Effector CD4-positive, alpha-beta T cell (primary cell): ENCODE measurements at places on chromosomes 1 and 21.

DNA sequence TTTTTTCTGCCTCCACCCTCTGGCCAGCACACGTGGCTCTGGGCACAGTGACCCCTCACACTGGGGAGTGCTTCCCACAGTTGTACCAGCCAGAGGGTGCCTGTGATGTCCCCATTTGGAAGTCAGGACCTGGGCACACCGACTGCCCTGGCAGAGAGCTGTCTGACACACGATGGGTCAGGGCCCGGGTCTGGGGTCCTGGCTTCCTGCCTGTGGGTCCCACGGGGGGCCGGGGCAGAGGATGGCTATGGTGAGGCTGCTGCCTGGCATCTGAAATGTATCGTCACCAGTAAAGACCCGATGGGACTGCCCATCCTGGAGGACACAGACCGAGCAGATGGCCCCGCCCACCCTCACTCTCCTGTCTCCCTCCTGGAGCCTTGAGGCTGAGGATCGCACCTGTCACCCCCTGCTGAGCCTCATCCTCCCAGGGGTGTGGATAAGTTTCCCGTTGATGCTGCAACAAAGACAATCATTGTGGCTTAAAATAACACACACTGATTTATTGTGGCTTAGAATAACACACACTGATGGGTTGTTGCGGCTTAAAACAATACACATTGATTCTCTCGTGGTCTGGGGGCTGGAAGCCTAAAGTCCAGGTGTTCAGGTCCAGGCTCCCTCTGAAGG, 88.8 kb upstream of the TTC34 start:
- no peak for DNase-seq

GRCh38 chr1:160858097-160858496, 4.6 kb downstream of the CD244 start:
- no peak for DNase-seq

DNA sequence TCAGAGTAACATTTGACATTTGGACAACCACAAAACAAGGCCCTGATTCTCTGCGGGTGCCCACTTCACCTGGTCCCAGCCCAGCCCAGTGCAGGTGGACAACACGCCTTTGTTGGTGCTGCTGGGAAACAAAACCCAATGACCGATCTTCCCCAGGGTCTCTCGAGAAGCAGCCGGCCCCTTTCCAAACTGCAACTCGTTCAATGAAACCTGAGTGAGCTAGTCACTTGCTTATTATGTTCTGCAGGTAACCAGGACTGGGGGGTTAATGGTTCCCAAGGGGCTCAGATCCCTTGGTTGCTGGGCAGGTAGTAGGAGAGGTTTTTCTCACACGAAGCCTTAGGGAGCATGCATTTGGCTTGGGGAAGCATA, 42.9 kb downstream of the ABCG1 start:
- DNase-seq: no peak

DNA sequence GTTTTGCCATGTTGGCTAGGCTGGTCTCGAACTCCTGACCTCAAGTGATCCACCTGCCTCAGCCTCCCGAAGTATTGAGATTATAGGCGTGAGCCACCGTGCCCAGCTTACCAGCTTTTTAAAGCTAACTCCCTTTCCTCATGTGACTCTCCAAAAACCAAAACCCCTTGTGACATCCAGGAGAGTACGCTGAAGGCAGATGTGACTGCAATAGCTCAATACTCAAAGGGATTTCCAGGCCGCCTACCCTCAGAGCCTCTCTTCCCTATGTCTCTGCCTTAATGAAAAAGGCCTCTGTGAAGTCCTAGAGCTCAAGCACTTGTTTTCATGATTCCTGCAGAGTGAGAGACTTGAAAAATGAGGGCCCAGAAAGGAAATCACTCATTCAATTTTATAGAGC, 82.6 kb downstream of the TEX35 start:
- DNase-seq: no peak

GRCh38 chr1:10204003-10204642, 6.2 kb upstream of the KIF1B start:
- no peak for DNase-seq

DNA sequence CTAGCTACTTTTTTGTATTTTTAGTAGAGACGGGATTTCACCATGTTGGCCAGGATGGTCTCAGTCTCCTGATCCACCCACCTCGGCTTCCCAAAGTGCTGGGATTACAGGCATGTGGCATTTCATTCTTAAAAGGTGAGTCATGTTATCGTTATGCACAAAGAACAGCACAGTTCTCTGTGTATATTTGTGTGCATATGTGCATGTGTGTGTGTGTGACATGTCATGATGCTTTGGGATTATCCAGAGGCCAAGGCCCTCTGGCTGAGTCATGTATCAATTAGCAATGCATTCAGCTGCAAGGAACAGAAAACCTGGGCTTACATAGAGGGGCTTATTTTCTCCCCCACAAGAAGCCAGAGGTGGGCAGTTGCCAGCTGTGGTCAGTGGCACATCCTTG, 301.7 kb upstream of the KAZN start:
- no peak for DNase-seq

DNA sequence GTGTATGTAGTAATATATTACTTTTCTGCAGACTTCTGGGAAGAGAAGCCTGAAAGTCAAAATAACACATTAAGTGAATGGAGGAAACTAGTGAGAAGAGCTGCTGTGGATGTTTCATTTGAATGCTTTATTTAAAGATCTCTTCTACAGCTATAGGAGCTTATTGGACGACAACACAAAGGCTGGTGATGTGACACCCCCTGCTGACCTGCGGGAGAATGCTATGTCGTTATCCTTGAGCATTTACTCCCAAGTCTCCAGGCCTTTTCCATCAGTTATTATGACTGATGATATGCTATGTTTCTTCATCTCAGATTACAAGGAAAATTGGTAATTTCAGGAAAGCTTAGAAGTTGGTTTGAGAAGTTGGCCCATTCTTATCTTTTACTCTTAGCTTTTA, 22.3 kb upstream of the PLA2G4A start:
- DNase-seq: no peak

GRCh38 chr1:118223426-118223825, 38.4 kb upstream of the SPAG17 start:
- DNase-seq: no peak
